ENCODE measurements at places on chromosomes 3 and 15.
A peak's percentile ranks its signal among the peaks of the same experiment; 100 is the strongest.

DNA sequence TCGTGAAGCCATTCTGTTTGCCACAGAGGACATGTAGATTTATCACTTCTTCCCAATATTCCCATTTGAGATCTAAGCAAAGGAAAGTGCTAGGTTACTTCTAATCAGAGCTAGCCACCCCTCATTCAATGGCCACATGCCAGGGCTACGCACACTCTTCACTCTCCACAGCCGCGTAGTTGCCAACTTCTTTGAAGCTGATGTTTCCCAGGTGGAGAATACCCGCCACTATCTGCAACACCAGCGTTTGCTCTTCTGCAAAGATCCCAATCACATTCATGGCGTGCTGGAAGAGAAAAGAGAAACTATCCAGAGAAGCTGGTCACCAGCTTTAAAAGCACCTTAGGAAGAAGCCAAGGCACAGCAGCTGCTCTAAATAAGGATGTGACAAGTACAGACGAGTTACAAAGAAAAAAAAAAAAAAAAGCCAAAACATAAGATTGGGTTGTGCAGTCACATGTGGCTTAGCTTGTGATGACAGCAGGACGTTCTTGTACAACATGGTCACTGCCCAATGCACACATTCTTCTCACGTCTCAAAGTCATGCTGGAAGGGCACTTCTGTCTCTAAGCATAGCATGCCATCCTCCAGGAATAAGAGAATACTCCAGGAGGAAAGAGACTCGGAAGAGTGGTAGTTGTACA is 16.4 kb downstream of the LDHAL6B start:
- DNase-seq: no peak

DNA sequence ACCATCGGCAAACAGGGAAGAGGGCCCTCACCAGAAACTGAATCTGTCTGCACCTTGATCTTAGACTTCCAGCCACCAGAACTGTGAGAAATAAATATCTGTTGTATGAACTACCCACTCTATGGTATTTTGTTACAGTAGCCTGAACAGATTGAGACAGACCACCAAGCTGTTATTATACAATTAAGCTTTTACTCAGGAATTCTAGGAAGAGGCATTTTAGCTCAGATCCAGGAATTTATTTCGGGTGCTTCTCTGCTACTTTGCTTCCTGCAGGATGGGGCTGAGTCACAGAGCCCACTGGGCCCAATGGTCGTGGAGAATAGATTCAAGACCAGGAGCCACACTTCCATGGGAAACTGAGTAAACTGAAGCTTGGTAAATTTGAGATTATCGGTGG is 145.5 kb upstream of the PFN2 start:
- DNase-seq: no peak

DNA sequence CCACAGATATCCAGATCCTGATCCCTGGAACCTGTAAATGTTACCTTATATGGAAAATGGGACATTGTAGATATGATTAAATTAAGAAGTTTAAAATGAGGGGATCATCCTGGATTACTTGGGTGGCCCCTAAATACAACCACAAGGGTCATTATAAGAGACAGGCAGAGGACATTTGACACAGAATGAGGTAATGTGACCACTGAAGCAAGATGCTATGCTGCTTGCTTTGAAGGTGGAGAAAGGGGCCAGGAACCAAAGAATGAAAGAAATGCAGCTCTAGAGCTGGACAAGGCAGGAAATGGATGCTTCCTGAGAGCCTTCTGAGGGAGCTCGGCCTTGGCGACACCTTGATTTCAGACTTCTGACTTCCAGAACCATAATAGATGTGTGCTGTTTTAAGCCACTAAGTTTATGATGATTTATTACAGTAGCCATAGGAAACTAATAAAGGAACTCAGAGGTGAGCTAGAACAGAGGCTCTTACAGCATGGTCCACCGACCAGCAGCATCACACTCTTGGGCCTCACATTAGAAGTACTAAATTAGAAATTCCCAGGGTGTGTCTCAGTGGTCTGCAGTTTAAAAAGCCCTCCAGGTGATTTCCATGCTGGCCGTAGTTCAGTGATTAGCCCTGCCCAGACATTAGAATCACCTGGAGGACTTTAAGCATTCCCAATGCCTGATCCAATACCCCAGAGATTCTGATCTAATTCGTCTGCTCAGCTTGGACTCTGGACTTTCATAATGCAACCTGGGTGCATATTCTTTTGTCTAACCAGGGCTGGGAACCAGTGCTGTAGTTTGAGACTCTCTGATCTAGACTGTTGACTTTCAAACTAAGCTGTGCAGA is 7.5 kb downstream of the COLQ start:
- no peak for DNase-seq

DNA sequence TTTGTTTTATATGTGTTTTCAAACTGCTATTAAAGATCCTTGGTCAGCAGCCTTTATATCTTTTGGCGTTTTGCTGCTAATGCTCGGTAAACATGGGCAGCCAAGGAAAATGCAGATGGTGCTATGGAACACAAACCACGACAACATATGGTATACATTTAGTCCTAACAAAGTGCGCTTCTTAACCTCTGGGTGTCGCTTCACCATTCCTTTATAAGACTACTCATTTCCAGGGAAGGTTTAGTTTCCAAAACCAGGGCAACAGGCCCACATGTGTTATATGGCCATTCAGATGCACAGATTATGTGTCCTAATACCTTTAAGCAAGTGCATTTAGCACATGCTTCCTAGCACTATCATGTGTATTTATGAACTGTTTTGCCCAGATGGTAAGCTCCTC is 14.7 kb downstream of the SHOX2 start:
- no peak for DNase-seq

- no peak for DNase-seq
Observed at GRCh38 chr3:43909149-43909548, 218.4 kb downstream of the ABHD5 start.

- DNase-seq: no peak
Observed at GRCh38 chr3:127443581-127444375, 146.8 kb downstream of the TPRA1 start.

DNA sequence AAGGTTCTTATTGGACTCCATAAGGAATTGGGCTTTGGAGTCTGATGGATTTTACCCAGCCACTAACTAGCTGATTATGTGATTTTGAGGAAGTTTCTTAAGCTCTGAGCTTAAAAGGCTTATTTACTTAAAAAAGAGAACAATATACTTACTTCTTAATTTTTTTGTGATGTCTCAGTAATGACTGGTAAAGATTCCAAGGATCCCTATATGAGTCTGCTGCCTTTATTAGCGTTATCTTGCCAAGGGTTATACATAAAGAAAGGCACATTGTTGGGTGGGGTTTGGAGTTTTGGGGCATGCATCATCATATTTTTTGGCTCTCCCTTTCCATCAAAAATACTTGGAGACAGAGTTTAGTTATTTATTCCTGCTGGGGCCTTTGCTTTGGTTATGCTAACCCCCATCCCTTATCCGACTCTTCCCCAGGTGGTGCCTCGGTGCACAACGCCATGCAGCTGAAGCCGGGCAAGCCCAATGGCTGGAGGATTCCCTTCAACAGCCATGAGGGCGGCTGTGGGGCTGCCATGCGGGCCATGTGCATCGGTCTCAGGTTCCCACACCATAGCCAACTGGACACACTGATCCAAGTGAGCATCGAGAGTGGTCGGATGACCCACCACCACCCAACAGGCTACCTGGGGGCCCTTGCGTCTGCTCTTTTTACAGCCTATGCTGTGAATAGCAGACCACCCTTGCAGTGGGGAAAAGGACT is 6.7 kb downstream of the ADPRH start:
- DNase-seq: no peak

- DNase-seq: no peak
Observed at GRCh38 chr15:73631915-73632669, 1.1 kb downstream of the NPTN start.

GRCh38 chr3:137514853-137515252 is 249.3 kb upstream of the SOX14 start:
- DNase-seq: no peak

- no peak for DNase-seq
Observed at GRCh38 chr15:39025321-39025720, 460.7 kb upstream of the RASGRP1 start.

GRCh38 chr15:72538931-72539330 is 64.8 kb downstream of the ARIH1 start:
- no peak for DNase-seq

DNA sequence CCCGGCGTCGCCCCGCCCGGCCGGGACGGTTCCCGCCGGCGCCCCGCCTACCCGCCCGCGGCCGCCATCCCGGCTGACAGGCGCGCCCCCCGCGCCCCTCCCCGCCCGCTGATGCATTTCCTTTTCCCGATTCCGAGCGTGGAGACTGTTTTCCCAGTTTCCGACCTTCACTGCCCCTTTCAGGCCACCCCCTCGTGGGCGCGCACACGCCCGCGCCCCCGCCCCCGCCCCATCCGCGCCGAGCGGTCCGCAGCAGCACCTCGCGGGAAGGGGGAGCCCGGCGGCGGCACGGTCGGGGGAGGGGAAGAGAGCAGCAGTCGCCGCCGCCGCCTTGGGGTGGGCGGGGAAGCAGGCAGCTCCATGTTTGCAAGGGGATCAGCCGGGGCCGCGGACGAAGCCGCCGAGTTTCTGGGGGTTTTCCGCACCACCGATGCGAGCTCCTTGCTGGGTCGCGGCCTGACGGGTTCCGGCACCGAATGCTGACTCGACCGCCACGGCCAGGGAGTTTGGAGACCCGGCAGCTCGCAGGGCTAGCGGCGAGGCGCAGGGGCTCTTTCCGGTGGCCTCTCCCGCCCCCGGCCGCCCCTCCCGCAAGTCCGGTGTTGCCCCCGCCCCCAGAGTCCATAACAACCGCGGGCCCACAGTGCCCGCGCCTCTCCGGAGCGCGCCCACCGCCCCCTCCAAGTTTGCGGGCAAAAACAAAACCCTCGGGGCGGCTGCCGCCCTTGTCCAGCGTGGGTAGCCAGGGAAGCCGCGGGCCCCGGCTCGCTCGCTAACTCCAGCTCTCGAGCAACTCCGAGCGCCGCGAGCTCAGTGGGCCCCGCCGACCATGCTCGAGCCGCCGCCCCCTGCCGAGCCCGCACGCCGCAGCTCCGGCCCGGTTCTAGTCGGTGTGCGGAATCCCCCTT is 3.2 kb upstream of the SIN3A start:
- DNase-seq: peak; percentile 70

DNA sequence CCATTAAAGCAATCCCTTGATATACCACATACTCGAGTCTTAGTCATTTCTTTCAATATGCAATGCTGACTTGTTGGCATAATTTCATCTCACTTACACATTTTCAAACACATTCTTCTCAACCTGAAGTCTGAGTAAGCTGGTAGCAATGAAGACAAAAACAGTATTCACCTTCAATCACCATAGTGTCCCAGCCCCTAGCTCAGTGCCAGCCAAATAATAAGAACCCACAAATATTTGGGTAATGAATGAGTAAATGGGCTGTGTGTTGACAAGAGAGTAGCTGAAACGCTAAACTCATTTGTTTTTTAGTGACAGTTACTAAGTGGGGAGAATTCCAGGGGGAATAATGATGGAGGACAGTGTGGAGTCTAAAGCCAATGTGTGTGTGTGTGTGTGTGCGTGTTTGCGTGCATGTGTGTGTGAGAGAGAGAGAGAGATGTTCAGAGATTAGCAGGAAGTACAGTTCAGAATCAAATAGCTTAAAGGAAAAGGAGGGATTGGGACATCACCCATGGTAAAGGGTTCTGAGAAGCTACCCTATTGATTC is 165.7 kb downstream of the GAP43 start:
- DNase-seq: no peak

DNA sequence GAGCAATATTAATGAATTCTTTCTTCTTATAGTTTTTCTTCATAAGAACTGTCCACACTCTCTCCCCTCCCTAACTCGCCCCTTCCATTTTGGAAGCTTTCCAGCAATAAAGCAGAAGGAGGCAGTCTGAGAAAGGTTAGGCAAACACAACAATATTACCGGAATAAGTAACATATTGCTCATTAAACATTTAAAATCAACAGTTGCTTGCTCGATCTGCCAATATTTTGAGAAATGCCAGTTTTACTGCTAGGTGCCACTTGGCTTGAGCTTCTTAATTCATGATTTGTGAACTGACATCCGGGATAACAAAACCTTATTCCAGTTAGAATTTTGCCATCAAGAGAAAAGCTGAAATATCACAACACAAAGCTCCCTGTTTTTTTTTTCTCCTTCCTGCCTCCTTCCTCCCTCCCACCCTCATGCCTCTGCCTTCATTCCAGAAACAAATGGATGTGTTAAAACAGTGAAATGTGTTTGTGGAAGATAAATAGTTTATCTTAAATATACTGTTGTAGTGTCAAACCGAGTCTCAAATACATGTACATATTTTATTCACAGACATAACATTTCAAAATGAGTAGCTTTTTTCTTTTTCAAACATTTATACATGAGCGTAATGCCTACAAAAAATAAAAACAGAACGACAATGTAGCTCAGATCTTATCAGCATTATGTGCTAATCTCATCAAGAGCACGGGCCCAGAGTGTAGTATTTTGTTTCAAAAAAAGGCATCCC is 253.7 kb downstream of the GAP43 start:
- DNase-seq: no peak

GRCh38 chr15:51971032-51971374 is 575 bp downstream of the LEO1 start:
- DNase-seq: no peak

- DNase-seq: no peak
Observed at GRCh38 chr3:153396581-153396980, 234.6 kb downstream of the RAP2B start.

- no peak for DNase-seq
Observed at GRCh38 chr15:86355361-86355760, 275.7 kb downstream of the AGBL1 start.

- no peak for DNase-seq
Observed at GRCh38 chr3:78937475-78937874, 830.3 kb downstream of the ROBO1 start.

GRCh38 chr3:69353088-69353478 is 32.8 kb downstream of the FRMD4B start:
- no peak for DNase-seq

DNA sequence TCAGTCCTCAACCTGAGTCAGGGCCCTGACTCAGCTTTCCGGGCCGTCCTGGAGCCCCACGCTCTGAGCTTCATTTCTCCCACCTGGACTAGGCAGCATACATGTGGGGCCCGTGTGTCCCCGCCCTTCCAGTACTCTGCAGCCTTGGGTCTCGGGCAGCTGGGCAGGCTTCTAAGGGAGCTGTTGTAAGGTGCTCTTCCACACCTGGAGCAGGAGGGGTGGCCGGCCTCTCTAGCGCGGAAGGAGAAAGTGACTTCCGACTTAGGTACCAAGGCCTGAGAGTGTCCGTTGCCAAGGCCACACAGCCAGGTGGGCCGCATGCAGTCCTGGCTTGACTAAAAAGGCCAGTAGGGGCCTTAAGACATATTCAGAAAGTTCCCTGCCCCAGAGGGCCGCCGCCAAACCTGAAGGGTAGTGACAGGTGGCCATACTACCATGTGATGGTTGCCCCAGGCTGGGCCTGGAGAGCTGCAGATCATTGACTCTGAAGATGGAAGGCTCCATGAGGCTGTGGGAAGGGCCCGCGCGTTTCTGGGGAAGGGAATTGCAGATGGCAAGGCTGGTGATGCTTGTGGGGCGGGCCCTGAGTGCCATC is 9.4 kb upstream of the SEMA3B start:
- no peak for DNase-seq

DNA sequence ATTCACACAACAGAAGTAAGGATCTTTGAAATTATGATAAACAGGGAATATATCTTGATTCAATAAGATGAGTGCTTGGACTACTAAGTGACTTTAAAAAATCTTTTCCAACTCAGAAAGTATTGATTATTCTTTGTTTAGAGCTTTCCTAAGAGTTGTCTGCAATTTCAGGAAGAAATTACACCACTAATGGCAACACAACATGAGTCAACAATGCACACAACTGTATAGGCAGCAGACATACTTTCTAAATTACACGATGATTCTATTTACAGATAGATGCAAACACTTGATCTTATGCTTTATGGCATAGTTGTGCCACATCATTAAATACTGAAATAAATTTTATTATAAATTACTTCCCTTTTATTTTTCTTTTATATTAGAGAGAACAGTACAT is 4.4 kb downstream of the NAA50 start:
- DNase-seq: no peak

Data from stimulated activated CD4-positive, alpha-beta T cell treated with anti-CD3 and anti-CD28 coated beads, Interleukin-15, amount 100 ng/mL, for 48 hours (primary cell).